Activated effector memory CD4-positive, alpha-beta T cell treated with anti-CD3 and anti-CD28 coated beads, Interleukin-2, amount 50 U/mL, for 16 hours (primary cell): ENCODE measurements at places on chromosomes 1 and 21.

DNA sequence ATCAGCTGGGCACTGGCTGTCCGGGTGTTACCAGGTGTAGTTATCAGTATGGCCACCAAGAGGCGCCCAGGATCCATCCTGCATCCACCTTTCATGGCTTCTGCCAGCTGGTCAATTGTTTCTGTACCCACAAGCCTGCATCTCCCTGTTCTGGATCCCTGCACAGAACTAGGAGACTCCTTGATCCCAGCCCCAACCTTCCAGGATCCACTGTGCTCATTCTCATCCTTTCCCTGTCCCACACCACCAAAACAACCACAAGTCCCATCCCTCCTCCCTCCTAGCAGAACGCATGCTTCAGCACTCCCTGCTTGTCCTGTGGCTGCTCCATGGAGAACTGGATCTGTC lies 27.2 kb upstream of the FOXE3 start:
- peak; percentile 78 for DNase-seq

DNA sequence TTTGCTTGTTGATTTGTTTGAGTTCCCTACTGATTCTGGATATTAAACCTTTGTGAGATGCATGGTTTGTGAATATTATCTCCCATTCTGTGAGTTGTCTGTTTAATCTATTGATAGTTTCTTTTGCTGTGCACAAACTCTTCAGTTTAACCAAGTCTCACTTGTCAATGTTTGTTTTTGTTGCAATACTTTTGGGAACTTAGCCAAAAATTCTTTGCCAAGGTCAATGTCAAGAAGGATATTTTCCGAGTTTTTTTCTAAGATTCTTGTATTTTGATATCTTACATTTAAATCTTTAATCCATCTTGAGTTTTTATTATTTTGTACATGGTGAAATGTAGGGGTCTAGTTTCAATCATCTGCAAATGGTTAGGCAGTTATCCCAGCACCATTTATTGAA lies 1230.7 kb upstream of the NCAM2 start:
- DNase-seq = no peak

DNA sequence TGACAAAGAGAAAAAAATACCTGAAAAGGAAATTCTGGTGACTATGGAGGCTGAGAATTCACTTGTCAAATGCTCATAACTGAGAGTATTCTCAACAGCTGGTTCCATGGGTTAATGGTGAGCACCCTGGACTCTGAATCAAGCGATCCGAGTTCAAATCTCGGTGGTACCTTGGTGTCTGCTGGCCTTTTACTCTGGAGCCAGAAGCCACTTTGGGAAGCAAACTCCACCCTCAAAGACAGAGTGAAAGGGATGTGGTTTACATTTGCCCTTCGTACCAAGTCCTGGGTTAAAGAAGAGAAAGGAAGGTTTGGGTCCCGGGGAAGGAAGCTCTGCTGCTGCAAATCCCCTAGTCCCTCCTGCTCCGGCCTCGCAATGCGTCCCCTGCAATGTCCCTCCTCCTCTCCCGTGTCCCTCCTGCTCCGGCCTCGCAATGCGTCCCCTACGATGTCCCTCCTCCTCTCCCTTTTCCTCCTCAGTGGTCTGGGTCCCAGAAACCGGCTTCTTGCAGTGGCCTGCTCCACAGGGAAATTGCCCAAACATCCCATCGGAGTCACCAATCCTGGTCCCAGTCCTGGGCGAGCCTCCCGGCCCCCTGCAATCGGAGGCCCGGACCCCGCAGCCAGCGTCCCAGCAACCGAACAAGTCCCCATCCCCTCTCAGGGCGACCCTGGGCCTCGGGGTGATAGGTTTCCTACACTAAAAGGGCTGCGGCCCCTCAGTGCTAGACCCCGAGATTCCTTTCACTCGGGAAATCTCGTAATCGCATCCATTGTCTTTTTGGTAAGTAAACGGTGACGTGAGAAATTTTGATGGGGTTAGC lies 129.4 kb downstream of the PPIAL4G start:
- no peak for DNase-seq

DNA sequence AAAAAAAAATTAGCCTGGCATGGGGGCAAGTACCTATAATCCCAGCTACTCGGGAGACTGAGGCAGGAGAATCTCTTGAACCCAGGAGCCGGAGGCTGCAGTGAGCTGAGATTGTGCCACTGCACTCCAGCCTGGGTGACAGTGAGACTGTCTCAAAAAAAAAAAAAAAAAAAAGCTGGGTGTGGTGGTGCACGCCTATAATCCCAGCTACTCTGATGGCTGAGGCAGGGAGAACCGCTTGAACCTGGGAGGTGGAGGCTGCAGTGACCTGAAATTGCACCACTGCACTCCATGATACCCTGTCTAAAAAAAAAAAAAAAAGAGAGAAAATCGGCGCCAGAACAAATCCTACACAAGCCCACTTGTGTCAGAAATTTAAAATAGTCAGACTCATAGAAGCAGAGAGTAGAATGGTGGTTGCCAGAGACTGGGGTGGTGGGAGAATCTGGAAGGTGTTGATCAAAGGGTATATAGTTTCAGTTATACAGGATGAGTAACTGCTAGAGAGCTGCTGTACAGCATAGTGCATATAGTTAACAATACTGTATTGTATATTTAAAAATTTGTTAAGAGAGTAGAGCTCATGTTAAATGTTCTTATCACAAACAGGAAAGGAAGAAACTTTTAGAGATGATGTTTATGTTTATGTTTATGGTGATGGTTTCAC lies 9.6 kb downstream of the DIP2A start:
- no peak for DNase-seq

- DNase-seq = no peak
These were observed 566.2 kb upstream of the RGS18 start for GRCh38 chr1:191592039-191592438.

- DNase-seq = no peak
These were observed 180.8 kb downstream of the LTN1 start for GRCh38 chr21:28811860-28812259.

GRCh38 chr1:117586747-117587498 lies 18.9 kb upstream of the TENT5C start:
- DNase-seq = peak; percentile 50

DNA sequence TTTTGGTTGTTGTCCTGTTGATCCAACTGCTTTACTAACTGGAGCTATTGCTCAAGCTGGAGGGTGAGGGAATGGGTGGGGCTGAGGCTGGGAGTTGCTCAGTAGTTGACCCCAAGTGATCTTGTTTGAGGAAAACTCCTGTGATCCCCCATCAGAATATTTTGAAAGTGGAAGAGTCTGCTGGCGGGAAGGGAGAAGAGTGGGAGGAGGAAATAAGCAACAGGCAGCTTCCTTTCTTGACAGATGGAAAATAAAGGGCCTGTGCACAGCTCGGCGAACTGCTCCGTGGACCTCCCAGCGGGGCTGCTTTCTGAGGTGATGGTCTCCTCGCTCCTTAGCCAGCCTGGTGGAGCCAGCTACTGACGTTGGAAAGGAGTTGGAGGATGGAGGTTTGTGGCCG lies 199.1 kb upstream of the LMO4 start:
- DNase-seq = no peak

GRCh38 chr1:47399138-47399845 lies 16.8 kb upstream of the FOXE3 start:
- DNase-seq = no peak

DNA sequence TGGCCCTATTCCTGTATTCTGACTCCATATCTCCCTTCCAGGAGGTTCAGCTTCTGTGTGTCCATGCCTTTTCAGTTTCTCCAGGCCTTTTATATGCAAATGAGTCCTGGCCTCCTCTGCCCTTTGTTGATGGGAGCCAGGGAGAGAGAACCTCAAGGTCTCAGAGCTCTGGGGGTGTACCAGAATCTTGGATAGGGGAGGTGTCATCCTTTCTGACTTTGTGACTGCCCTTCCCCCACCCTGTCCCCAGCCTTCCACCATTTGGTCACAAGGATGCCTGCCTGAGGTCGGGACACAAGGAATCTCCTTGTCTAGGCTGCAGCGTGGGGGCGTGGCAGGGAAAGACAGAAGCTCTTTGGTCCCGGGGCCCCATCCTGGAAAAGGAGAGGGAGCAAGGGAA lies 18.6 kb downstream of the LURAP1 start:
- no peak for DNase-seq

- no peak for DNase-seq
These were observed 11.9 kb downstream of the PHTF1 start for GRCh38 chr1:113747376-113747775.

DNA sequence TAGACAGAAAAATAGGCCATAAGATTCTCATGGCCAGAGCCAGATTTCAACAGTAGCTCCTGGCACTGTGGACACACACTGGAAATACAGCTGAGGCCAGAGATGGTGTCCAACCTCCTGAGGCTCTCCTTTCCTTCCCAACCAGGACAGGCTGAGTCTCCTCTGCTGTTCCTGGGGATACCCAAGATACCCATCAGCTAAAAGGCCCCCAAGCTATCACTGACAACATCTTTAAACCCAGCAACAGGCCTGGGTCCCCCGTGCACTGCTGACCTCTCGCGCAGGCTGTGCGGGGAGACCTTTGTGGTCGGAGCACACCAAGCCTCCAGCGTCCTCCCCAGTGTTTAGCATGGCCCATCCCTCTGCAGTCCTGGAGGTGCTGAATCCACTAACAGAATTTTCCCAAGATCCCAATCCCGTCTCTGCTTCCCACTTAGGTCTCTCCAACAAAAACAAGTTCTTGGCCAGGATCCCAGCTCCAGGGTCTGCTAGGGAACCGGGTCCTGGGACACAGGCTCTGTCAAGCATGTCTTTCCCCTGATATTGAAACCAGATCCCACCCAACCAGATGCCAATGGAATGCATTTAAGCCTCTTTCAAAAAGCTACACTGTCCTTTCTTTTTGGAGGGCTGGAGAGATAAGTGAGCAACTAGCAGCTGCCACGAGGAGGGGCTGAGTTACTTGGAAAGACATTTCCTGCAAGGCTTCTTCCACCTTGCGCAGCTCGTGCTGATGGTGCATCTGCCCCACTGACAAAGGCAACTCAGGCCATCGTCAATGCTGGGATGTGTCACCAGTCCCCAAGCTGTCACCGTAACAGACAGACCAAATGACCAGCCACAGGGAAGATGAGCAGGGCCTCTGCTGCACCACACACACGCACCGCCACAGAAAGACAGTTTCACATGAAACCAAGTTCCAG lies 73.2 kb downstream of the BCAR3 start:
- no peak for DNase-seq

GRCh38 chr1:90730243-90731022 lies 13.3 kb upstream of the BARHL2 start:
- DNase-seq = no peak

- DNase-seq = no peak
These were observed 35.5 kb downstream of the PLA2G4A start for GRCh38 chr1:186864296-186864695.

DNA sequence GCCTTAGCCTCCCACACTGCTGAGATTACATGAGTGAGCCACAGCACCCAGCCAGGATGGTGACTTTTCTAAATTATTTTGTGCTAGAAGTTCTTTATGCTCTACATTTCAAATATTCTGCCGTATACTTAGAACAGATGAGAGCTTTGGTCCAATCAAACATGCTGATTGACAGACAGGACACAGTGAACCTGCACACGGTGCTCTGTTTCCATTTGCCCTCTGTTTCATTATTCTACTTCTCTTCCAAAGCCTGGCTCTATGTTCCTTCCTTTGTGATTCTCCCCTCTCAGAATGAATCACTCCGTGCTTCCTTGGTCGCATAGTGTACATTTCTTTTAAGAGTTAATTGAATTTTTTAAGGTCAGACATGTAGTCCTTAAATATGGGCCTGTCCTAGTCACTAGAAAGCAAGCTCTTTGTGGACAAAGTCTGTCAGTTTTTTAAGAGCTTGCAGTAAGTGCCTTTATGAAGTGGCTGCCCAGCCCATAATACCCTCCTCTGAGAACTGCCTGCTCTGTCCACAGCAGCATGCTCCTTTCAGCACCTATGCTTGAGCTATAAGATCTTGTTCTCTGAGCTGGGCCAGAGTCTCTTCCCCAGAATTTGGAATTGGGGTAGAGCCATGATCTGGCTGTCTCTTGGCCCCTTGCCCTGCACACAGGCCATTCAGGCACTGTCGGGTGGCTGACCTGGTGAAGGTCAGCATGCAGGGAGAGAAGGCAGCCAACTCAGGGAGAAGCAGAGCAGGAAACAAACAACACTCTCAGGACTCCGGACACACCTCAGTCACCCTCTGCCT lies 66.8 kb upstream of the SLC44A3 start:
- DNase-seq = no peak

DNA sequence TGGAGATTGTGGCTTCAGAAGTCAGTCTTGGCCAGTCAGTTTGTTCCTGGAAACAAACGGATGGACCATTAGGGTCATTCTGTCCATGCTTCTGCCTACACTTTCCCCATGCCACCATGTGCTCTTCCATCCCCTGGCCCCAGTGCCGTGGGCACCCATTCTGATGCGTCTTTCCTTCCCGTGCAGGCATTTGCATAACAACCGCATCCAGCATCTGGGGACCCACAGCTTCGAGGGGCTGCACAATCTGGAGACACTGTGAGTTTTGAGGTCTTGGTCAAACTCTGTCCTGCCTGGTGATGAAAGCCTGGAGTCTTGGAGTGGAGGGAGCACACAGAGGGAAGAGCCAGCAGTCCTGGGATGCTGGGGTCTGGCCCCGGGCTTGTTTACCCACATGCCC lies 61.1 kb downstream of the UBE2T start:
- peak; percentile 33 for DNase-seq

GRCh38 chr1:7586031-7586941 lies 184.8 kb upstream of the VAMP3 start:
- DNase-seq = peak; percentile 60

DNA sequence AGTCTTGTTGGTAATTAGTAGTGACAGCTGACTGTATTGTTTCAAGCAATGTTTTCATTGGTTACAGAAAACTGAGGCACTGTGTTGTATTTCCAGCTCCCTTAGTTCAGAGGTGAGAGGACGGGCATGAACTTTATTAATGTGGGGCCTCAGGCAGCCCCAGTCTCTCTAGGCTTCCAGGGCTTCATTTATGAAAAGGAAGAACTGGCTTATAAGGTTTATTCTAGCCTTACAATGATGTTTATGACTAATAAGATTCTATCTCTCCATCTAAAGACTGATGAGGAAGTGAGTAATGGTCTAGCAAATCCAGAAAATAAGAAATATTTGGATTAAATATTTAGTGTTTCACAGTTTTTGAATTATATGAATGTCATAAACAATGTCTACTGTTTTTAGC lies 41.5 kb downstream of the CBS start:
- DNase-seq = no peak

GRCh38 chr1:116392717-116393404 lies 19.8 kb downstream of the ATP1A1 start:
- DNase-seq = no peak

GRCh38 chr1:161335796-161336195 lies 21.6 kb downstream of the SDHC start:
- DNase-seq = no peak

- no peak for DNase-seq
These were observed 109.3 kb downstream of the RUNX1 start for GRCh38 chr21:34939673-34940331.

DNA sequence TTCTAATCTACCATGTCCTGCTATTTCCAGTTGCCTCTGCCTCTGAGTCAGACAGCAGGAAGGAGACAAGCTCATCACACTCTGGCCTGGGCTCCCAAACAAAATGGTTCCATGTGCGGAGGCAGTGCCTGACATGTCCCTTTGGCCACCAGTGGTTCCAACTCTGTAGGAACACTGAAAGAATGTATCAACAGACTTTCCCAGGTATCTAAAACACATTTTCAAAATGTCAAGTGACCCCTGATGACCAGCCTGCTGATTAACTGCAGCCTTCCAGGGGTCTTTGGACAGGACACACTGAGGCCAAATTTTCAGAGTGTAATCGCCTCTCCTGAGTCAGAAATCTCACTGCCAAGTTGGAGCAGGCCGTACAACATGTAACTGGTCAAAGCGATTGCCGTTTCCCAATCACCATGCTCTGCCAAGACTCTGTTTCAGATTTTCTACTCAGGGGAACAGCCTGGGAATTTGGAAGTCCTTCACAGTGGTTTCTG lies 172.7 kb downstream of the TPR start:
- DNase-seq = no peak

GRCh38 chr1:193589597-193590040 lies 403.2 kb upstream of the B3GALT2 start:
- no peak for DNase-seq
